Stimulated activated CD8-positive, alpha-beta memory T cell treated with anti-CD3 and anti-CD28 coated beads, Interleukin-4, amount 100 ng/mL, for 48 hours (primary cell): ENCODE measurements at places on chromosomes 6 and 20.

GRCh38 chr6:88705601-88706000, 257.8 kb downstream of the RNGTT start:
- DNase-seq: no peak

DNA sequence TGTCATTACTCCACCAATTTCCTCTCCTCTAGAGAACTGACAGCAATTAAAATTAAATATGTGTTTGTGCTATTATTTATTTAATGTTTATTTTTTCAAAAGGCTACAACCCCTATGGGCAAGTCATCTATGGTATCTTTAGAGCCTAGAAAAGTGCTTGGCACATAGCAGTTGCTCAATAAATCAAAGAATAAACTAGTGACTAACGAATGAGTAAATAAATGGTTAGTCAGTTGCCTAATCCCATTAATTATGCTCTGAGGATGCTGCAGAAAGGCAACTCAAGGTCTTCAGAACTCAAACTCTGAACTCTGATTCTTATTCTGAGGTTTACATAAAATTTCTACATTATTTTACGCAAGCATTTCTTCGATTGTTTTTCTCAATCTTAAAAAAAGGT, 193.0 kb upstream of the TSHZ2 start:
- no peak for DNase-seq

GRCh38 chr6:135703621-135704020, 147.9 kb upstream of the PDE7B start:
- peak; percentile 62 for DNase-seq

DNA sequence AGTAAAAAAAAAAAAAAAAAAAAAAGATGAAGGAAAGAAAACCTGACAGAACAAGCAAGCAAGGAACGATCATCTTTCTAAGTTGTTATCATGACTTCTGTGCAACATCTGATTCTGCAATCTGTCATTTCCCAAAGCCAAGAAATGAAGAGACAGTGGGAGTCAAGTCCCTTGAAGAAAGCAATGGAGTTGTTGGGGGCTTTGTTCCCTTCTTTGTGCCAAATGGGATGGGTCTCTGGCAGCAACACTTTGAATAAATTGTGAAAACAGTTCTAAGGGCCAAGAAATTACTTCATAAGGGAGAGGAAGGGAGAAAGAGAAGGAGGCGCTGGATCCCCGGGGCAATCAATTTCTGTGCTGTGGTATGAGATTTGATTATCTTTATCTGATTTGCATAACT, 33.3 kb upstream of the RSPO3 start:
- no peak for DNase-seq

DNA sequence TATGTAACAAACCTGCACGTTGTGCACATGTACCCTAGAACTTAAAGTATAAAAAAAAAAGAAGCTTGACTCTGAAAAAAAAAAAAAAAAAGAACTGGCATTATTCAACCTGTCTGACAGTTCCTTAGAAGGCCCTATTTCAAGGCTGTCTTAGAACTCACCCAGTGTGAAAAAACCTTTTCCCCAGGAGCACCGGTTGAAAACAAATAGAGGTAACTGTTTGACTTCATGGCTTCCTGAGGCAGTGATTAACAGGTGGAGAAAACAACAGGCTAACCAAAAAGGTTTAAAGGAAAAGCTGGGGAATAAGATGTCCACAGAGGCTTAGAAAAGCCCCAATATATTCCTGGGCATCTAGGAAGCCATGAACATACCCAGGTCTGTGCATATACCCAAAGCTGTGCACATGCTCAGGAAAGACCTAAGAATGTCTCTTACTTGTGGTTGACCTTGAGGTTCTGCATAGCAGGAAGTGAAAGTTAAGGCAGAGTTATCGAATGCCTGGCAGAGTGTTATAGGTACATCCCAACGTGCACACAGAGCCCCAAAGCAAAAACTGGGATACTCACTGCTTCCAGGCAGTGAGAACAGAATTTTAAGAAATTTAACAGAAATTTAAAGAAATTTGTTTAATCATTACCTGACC, 7.0 kb downstream of the UQCC1 start:
- DNase-seq: no peak

GRCh38 chr6:63808576-63808975, 173.0 kb downstream of the PHF3 start:
- no peak for DNase-seq

GRCh38 chr6:14058735-14059134, 58.8 kb upstream of the CD83 start:
- DNase-seq: no peak

- DNase-seq: no peak
Measured at GRCh38 chr6:2799936-2800527, 34.8 kb downstream of the WRNIP1 start.

GRCh38 chr20:44460795-44461141, 14.9 kb upstream of the TTPAL start:
- DNase-seq: no peak

GRCh38 chr6:75794954-75795739, 46.1 kb downstream of the MYO6 start:
- DNase-seq: no peak

DNA sequence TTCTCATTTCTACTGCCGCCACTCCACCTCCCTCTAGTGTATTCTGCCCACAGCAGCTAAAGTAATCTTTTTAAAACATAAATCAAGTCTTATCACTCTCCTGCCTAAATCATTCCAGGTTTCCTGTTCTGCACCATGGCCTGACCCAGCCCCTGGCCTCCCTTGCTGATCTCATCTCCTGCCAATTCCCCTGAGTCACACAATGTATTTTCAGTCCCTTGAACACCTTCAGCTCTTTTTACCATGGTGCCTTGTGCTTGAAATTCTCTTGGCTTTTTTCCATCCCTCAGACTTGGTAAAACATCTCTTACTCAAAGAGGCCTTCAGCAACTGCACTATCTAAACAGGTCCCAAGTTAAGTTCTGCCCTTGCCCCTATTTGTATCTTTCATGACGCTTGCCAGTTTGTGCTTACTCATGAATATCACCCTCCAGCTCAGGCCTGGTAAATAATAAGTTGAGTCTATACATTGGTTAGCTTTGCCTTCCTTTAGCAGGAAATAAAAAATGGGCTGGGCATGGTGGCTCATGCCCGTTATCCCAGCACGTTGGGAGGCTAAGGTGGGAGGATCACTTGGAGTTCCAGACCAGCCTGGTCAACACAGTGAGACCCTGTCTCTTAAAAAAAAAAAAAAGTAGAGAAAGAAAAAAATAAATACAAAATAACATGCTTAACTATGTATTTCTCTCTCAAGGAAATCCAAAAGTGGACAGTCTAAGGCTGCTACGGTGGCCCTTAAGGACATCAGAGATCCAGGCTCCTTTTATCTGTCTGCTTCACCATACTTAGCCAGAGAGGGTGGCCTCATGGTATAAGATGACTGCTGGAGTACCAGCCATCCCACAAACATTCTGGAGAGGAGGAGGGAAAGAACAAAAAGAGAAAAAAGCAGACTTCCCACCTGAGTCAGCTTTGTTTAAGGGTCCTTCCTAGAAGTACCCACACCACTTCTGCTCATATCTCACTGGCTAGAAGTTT, 62.2 kb downstream of the ARFGEF2 start:
- no peak for DNase-seq

GRCh38 chr6:96621983-96622382, 59.1 kb downstream of the FHL5 start:
- DNase-seq: no peak

DNA sequence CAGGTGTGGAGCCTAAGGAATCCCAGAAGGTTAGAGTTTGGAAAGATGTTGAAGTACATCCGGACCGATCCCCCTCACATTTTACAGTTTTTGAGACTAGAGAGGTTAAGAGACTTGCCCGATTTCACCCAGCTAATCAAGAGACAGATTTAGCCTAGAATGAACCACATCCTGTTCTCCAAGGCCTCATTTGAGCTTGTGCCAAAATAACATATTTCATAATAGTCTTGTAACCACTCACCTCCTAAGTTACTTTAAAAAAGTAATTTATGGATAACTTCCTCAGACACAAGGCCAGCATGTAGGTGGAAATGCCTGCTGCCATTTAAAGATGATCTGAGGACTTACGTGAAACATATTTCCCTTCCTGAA, 39.8 kb upstream of the ARHGAP18 start:
- no peak for DNase-seq

- DNase-seq: no peak
Measured at GRCh38 chr6:119226089-119226488, 123.5 kb downstream of the MAN1A1 start.

GRCh38 chr6:106185615-106186014, 99.5 kb downstream of the PRDM1 start:
- no peak for DNase-seq

DNA sequence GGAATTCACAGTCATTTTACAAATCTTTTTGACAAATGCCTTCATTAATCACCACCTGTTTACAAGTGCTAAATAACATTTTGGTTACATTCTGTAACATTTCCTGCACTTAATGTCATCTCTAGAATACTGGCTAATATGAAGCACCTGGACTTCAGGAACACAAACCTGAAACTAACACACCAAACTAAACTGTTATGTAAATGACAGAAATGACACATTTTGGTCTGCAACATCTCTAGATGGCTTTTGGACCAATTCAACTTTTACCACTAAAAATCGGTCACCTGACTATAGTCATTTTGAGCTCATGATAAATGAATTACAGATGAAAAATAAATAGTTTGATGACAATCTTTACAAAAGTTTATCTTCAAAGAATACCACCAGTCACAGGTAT, 80.6 kb downstream of the ATG5 start:
- no peak for DNase-seq

DNA sequence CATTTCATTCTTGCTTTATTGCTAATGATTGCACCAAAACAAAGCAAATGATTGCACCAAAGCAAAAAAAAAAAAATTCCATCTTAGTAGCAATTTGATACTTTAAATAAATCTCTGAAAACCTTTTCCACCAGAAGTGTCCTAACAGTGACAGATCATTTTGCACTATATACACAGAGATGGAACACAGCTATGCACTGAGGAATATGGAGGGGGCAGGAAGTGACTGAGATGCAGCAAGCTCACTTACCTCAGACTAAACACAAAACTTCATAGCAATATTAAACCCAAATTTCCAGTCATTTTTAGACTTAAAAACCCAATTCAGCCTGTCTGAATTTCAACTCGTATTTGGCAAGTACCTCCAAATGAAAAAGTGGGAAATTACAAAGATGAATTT, 41.2 kb downstream of the HIVEP2 start:
- no peak for DNase-seq

- DNase-seq: no peak
Measured at GRCh38 chr20:46740214-46740609, 30.8 kb downstream of the SLC2A10 start.

DNA sequence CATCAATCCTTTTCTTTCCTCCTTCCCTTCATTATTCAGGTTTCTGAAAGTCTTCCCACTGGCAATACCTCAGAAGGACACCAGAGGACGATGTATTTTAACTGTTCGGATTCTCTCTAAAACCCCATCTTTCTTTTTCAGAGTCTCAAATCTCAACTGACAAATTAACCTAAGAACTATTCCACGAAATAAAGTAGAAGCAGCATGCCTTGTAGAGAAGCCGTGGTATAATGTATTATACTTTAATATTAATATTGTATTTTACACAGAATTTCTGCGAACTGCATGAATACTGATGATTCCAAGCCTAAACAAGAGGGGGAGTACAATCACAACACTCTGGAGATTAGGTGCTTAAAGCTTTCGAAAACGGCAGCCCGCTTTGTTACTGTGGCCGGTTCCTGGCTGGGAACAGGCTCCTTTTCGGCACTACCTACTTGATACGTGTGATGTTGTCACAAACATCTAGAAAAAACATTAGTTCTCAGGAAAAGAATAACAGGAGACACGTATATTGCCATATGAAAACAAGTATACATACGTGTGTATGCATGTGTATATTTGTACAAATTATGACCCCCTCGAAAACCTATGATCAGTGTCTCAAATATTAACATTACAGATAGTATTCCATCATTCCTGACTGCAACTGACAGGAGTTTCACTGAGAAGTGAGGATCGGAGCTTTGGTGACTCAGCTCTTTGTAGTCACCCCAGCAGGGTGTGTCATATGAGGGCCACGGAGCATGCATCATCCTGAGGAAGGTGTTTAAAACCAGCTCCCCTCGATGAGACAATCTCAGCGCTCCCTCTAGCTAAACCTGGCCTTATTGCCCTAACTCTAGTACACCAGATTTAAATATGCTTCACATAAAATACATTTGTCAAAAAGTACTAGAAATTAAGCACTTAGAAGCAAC, 319.7 kb upstream of the TCF21 start:
- DNase-seq: peak; percentile 29

DNA sequence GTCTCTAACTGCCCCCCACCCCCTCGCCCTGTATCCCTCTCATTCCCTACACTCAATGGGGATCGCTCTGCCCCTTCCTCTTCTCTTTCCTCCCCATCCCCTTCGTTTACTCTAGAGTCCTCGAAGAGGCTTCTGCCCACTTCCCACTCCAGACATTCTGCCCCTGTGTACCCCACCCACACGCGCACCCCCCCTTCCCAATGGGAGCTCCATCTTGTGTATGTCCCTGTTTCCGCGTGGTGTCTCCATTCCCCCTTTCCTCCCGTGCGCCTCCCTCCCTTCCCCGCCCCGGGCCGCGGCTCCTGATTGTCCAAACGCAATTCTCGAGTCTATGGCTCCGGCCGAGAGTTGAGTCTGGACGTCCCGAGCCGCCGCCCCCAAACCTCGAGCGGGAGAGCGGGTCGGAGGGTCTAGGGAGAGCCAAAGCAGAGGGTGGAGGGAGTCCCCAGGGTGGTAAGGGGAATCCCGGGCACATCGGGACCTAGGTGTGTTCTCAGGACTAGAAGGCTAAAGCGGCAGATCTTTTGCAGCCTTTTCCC, 679 bp upstream of the RING1 start:
- DNase-seq: no peak

DNA sequence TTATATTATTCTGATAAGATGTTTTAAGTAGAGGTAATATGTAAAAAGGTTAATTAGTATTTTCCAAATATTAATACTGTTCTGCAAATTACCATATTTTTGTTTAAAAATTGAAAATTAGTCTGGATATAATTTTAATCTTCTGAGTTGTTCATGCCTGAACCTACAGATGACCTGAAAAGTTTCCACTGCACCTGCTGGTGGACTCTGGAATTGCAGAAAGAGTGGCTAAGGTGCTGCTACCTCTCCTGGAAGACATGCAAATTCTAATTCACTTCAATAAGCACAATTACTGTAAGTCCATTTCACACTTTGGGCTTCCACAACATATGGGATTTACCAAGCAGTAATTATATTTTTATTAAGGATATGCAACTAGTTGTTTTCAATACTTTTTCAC, 77.7 kb upstream of the OLIG3 start:
- DNase-seq: peak; percentile 85

DNA sequence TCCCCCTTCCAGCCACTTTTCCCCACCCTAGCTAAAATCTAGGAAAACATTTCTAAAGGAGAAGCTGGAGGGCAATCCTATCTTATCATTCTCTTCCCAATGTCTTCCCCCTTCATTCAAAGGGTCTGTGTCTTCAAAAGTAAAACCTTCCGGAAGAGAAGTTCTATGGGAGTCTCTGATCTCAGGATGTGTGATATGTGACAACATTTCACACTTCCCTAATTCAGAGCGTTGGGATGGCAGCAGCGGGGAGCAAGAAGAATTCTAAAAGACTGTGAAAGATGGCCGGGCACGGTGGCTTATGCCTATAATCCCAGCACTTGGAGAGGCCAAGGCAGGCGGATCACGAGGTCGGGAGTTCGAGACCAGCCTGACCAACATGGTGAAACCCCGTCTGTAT, 65.4 kb upstream of the AKIRIN2 start:
- DNase-seq: no peak

- peak; percentile 22 for DNase-seq
Measured at GRCh38 chr6:158697811-158698210, 48.0 kb downstream of the SYTL3 start.
